ENCODE measurements at places on chromosomes 7 and 10.

DNA sequence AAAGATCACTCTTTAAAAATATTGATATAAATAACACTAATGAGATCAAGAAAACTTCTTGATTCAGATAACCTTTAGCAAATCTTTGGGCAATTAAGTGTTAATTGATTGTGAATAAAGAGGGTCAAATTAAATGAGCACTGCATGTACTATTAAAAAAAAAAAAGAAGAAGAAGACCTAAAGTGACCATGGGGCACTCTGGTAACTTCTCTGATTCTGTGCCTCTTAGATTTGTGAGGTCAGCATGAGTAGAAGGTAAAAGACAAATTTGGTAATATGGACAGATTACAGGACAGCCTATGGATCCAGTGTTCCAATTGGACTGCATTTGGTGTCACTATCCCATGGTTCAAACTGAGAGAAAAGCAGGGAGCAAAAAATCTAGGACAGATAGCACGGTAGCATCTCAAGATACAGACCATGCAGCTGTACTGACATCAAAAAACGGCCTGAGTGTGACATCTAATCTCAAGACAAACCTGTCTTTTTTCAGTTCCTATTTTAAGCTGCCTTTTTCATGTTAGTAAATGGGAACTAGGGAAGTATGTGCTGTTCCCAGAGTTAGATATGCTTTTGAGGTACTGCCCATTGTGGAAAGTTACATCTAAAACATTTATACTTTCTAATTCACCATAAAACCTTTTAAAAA is 128.0 kb downstream of the KCND2 start:
- no peak for DNase-seq

DNA sequence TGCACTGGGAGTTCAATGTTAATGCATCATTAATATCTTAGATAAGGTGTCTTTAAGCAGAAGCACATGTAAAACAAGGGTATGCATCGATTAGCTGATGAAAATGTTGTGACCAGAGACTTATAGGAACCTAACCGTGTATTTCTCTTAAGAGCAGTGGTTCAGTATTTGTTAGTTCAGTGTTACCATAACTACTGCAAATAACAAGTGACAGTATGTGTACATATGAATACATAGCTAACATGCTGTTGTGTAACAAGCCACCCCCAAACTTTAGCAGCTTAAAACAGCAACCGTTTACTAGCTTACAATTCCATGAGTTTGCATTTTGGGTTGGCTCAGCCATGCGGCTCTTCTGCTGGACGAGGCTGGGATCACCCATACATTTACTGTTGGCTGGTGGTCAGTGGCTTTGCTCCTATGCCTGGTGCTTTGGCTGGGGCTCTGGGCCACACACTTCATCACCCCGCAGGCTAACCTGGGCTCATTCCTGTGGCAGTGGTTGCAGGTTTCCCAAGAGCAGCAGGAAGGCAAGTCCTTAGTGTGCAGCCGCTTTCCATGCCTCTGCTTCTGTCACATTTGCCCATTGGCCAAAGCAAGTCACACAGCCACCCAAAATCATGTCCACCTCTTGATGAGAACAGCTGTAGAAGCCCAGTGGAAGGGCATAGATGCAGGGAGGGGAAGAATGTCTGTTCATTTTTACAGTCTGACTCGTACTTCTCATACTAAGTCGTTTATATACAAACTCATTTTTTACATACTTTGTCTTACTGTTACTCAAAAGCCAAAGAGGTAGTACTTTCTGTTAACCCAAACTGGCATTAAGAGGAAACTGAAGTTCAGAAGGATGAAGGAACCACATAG is 103.3 kb upstream of the GATA3 start:
- no peak for DNase-seq

GRCh38 chr7:30764030-30764975 is 6.9 kb upstream of the MINDY4 start:
- DNase-seq, result no peak

DNA sequence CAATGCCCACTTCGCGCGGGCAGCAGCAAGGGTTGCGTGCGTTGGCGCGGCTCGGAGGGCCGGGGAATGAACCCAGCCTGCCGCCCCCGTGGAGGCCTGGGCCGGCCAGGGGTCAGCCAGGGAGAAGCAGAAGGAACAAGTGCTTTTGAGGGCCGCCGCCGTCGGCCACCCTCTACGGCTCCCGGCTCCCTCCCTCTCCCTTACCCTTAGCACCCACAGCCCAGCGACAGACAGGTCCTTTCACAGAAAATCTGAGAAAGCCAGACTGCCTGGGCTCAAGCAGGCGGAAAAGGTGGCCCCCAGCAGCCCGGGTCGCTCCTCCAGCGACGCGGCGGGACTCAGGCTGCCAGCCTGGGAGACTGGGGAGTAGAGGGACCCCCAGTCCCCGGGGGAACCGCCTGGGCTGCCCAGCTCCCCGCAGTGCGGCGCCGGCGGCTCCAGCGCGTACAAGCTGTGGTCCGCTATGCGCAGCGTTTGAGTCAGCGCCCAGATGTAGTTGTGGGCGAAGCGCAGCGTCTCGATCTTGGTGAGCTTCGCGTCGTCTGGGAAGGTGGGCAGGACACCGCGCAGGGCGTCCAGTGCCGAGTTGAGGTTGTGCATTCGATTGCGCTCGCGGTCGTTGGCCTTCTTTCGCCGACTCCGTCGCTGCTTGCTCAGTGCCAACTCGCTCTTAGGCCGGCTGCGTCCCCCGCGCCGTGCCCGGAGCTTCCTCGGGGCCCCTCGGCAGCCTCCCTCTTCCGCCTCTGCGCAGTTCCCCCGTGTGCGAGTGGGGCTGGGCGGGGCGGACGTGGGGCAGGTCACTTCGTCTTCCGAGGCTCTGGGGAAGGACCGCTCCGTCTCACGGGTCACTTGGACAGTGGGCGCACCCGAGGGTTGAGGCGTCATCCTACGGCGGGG is 815 bp downstream of the NEUROG3 start:
- peak; percentile 7 for DNase-seq

DNA sequence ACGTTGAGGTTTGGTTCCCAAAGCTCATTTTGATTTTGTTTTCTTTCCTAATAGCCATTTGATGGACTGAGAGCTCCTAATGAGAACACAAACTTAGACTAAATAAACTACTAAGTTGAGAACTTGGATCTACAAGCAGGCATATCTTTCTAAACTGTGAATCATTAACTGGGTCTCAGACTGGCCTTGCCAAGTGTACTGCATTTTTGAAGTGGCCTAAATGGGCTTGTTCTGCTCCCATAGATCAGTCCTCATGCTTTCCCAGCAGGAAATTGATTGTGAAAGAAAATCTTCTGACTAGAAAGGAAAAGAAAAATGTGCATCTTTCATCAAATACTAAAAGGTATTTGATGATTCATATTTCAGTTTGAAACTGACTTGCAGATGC is 46.7 kb upstream of the RBM33 start:
- no peak for DNase-seq

- DNase-seq, result no peak
Observed at GRCh38 chr7:40437936-40438634, 303.3 kb downstream of the SUGCT start.

DNA sequence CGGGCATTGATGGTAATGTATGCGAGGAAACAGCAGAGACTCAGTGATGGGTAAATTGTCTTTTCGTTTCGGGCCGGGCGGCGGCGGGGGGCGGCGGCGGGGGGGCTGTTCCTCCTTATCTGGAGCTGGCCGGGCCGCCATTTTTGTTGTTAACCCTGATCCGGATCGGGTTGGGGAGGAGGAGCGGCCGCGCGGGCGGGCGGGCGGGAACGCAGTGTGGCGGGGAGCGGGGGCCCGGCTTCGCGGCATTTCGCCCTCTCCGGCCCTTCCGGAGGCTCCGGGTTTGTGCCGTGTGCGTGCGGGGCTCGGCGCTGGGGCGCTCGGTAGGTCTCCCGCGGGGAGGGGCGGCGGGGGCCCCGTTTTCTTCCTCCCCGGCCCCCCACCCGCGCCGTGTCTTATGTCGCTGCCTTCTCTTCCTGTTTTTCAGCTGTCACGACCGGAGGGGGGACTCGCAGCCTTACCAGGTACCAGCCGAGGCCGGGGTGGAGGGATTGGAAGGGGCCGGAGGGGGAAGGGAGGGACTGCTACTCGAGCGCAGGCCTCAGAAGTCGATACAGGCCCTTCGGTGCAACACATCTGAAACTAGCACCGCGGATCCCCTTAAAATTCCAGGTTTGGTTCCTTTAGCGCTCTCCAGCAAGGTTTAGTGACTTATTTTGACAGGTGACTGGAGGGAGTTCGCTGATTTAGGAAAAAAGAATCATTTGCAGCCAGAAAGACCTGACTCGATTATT is 820 bp downstream of the WAC start:
- peak; percentile 5 for DNase-seq

DNA sequence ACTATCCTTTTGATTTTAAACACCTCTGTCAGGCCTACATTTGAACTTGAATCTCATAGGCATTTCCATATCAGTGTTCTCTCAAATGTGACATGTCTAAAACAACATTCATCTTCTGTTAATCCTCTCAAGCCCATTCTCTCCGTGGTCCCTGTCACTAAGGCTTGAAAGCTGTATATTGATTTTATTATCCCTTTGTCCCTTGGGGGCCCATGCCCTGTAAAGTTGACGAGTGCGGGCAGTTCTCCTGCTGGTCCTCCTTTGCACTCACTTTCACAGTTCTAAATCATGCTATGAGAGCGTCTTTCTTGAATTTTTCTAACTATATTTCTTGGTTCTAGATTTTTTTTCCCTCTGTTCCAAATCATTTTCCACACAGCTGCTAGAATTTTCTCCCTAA is 27.3 kb downstream of the GALNT11 start:
- DNase-seq, result no peak

GRCh38 chr10:91366704-91367103 is 43.4 kb upstream of the HECTD2 start:
- no peak for DNase-seq

- DNase-seq, result no peak
Observed at GRCh38 chr7:52463341-52463740, 572.1 kb upstream of the POM121L12 start.

GRCh38 chr10:110324201-110324804 is 19.6 kb upstream of the SMNDC1 start:
- DNase-seq, result no peak

DNA sequence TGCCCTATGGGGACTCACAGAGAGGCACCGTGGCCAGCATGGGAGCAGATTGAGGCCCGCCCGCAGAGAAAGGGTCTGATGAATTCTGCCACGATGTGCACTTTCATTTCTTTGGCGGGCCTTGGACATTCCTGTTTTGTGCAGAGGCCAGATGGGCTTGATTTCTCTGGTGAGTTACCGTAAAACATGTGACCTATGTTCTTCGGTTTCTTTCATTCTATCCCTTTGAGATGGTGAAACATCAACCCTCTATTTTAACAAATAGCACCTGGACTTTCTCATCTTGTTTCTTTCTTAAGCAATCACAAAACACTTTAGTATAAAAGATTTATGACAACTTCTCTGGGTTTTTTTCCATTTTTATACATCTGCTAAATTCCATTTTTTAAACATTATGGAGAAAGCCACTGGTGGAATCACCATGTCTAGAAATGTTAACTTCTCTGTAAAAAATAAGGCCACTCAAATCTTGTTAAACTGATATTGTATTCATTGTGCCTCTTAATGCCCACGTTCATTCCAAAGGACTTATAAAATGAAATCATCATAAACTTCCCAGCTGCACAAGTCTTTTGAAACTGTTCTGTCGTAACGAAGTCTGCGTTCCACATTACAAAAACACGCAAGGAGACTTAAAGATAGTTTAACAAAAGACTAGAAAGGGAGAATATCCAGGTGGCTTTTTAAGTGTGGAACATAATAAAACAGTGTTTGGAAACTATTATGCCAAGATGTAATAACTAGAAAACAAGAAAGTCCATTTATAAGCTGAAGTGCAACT is 21.4 kb upstream of the ODAD2 start:
- no peak for DNase-seq

DNA sequence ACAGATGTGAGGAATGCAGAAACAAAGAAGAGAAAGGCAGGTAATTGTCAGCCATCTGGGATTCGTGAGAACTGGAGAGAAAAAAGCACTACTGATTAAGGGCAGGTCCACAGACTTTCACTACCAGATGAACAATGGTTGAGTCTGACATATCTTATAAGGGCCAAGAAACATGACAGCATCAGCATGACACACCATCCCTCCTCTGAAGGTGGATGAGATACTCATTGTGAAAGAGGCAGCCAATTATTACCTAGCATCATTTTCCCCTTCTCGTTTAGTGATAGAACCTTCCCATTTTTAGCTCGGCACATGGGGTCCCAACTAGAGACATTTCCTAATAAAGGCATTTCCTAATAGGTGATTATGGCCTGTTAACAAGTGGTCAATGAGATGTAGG is 19.2 kb upstream of the MET start:
- no peak for DNase-seq

DNA sequence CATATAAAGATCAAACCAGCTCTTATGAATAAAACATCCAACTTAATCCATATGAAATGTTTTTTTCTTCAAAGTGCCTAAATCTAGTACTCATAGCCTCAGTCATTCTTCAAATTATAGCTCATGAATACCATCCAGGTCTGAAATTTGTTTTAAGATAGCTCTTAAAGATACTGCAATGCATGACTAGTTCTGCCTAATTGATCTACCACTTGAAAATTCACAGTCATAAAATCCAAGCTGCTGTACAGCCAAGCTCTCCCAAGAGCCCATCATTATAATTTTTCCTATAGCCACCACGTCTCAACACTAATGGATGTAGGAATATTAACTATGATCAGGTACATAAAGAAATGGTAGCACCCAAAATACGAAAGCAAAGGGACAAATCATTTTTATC is 87.9 kb upstream of the RNF148 start:
- no peak for DNase-seq

DNA sequence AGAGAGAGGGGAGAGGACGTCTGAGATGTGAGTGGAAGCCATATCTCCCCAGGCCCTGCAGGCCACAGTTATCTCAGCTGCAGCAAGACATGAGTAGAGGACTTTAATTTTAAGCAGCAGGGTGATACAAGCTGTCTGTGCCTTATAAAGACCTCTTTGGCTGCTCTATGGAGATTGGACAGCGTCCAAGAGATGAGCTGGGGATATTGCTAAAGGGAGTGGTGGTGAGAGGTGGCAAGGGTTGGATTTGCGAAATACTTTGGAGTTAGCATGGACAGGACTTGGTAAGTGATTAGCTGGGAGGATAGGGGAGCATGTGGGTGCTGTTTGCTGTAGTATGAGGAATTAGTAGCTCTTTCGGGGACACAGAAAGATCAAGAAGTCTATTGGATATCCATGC is 191.8 kb downstream of the CACNB2 start:
- DNase-seq, result no peak

- no peak for DNase-seq
Observed at GRCh38 chr7:6556196-6556595, 4.9 kb upstream of the GRID2IP start.

DNA sequence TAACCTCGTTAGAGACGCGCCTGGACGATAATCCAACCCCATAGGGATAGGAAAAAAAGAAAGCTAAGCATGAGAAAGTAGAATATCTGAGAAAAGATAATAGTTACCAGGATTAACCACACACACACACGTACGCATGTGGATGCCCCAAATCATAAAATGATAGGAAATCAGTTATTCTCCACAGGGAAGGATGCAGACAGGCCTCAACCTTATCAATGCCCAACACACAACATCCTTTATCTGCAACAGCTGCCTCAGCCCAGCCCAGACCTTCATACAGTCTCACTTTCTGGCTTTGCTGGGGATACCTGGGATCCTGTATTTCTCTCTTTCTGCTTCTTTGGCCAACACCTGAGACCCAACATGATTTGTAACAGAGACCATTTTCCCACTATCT is 123.0 kb downstream of the NOC3L start:
- DNase-seq, result no peak

Data from GF-D8 (cell line).